ENCODE measurements at places on chromosomes 3 and 15.

- DNase-seq = no peak
Measured at GRCh38 chr3:76900596-76900995, 139.3 kb upstream of the ROBO2 start.

GRCh38 chr15:87287156-87287555 lies 969.4 kb downstream of the NTRK3 start:
- no peak for DNase-seq

GRCh38 chr15:68699881-68700454 lies 120.7 kb downstream of the ANP32A start:
- no peak for DNase-seq

- DNase-seq = no peak
Measured at GRCh38 chr3:124467980-124468902, 262.0 kb upstream of the UMPS start.

- DNase-seq = no peak
Measured at GRCh38 chr3:66552846-66553245, 52.0 kb upstream of the LRIG1 start.

DNA sequence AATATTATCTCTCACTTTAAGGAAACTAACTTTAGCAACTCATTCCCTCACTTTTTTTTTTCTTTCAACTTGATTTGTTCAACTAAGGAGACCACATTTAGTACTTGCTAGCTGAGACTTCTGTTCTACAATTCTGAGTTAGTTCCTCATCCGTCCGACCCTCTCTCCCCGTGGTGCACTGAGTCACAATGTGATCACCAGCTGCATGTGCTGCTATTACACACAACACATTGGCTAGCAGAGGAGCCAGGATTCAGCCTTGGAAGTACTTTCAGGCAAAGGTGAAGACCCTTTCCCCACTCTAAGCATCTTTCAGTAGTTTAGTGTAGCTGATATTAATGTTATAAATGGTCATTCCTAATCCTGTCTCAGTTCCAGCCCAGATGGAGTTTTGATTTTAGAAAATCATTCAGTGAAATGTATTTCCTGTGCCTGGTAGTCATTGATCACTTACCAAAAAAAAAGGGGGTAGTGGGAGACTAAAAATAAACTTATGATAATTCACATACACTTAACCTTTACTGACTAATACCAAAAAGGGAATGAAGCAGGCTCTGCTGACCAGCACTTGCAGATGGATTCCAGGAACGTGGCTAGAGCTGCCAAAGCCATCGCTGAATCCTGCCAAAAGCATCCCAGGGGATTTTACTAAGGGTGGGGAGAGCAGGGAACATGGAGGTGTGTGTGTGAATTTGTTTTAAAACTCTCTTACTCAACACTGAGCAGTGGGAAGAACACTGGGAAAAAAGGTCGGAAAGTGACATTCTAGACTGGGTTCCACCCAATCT lies 424.8 kb downstream of the LPP start:
- DNase-seq = peak; percentile 75

- no peak for DNase-seq
Measured at GRCh38 chr3:15267502-15267901, 61.5 kb downstream of the CAPN7 start.

DNA sequence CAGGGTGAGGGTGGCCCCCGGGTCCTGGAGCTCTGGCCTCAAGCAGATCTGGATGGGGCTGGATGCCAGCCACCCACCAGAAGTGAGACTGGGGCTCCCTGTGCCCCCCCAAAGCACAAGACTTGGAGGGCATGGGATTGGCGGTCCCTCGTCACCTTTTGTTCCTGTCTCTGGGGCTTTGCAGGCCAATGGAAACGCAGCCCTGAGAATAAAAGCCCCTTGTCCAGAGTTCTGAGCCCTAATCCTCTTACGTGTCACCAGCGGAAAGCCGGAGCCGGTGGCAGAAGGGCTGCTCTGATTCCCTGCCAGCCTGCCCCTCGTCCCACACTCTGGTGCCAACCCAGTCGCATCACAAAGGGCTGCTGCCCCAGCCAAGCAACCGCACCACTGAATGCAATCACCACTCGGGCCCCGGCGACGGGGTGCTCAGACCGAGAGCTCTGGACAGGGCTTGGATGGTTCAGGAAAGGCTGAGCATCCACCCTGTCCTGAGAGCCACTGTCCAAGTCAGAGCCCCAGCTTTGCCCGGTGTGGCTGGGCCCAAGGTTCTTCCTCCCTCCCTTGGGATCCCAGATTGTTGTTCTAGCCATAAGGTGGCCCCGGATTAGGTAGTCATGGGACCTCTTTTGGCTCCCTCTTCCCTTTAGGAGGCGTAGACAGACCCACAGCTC lies 22.8 kb upstream of the ELP6 start:
- DNase-seq = no peak

GRCh38 chr15:70119911-70120508 lies 22.3 kb upstream of the TLE3 start:
- no peak for DNase-seq

GRCh38 chr3:59143447-59143846 lies 93.6 kb upstream of the CFAP20DC start:
- DNase-seq = no peak

DNA sequence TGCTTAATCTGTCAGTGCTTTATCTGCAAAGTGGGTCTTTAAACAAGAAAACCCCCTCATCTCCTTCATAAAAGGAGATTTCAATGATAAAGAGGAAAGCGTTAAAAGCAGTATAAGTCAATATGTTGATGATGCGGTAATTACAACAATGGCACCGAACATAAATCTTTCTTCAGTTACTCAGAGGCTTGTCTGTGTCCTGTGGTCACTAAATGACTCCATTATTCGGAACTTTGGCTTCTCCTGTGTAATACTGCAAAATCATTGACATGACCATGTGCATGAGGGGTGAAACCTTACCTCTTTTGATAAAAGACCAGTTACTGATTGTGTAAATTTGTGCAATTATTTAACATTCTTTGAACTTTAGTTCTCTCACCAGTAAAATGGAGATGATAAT lies 4.8 kb upstream of the USP3 start:
- no peak for DNase-seq

- no peak for DNase-seq
Measured at GRCh38 chr3:23809840-23810342, 4.1 kb downstream of the UBE2E1 start.

GRCh38 chr3:100941041-100941440 lies 52.2 kb downstream of the ABI3BP start:
- DNase-seq = no peak

DNA sequence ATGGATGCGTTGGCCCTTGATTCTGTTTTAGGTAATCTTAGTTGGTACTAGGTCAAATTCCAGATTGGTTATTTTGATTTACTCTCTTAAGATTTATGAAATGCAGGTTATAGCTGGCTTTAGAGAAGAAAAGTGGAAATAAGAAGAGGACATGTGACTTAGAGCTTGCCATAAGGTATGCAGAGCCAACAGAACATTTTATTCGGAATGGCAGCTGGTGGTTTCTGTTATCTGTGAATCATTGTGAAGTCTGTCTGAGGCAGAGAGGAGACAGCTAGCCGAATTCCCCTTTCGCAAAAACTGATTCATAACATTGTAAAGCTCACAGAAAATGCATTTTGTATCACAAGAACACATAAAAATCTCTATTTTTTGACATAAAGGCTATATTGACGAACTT lies 82.1 kb downstream of the FILIP1L start:
- DNase-seq = no peak

DNA sequence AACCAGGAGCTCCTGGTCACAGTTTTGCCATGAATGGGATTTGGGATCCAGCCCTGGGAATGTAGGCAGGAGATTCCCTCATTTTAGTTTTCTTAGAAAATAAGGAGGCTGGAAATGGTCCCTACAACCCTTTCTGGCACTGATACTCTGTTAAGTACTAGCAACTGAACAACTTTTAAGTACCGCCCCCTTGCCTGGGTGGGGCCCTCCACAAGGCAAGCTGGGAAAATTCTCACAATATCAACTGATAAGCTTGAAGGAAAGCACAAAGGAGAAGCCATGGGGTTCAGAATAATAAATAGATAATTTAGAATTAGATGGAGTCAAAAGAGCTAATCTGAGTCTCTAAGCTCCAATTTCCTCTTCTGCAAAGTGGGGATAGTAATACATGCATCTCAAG lies 4.2 kb upstream of the DGKG start:
- no peak for DNase-seq

- no peak for DNase-seq
Measured at GRCh38 chr15:73231661-73232419, 136.9 kb downstream of the HCN4 start.

DNA sequence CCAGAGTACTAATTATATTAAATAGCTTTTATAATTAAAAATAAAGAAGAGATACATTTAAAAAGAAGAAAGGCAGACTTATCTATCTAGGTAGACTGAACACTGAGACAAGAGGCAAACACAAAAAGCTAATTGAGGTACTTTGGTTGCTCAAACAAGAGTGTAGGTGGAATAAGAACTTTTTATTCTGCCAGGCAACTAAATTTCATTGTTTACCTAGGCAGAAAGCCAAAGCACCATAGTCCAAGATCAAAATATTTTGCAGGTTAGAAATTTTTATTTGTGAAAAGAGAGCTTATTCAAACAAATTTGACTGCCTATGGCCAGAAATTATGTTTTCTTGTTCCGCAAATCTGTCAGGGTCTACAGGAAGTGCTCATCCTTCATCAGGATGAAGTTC lies 499.6 kb upstream of the GBE1 start:
- DNase-seq = no peak

GRCh38 chr3:64143409-64144130 lies 81.7 kb downstream of the PRICKLE2 start:
- no peak for DNase-seq

DNA sequence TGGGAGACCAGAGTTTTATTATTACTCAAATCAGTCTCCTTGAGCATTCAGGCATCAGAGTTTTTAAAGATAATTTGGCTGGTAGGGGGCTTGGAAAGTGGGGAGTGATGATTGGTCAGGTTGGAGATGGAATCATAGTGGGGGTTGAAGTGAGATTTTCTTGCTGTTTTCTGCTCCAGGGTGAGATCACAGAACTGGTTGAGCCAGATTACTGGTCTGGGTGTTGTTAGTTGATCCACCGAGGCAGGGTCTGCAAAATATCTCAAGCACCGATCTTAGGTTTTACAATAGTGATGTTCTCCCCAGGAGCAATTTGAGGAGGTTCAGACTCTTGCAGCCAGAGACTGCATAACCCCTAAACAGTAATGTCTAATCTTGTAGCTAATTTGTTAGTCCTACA lies 141.0 kb downstream of the OTOL1 start:
- no peak for DNase-seq

- DNase-seq = no peak
Measured at GRCh38 chr3:63050548-63051177, 175.4 kb upstream of the CADPS start.

- DNase-seq = no peak
Measured at GRCh38 chr15:62403164-62403809, 238.2 kb upstream of the C2CD4B start.

DNA sequence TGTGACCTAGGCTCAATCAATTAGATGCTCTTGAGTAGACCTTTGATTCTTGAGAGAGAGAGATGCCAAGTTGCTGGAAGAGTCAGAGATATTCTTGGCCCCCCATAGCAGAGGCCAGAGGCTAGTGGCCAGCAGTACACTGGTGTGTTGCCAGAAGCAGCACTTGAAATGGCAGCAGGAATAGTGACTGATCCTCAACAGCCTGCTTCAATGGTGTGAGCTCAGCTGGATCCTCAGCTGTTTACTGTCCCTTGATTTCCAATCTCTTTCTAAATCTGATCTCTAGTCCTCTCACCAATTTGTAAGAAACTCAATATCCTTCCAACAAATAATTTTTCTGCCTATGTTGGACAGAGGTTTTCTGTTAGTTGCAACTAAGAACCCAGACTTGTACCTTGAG lies 170.3 kb upstream of the CCDC54 start:
- no peak for DNase-seq

DNA sequence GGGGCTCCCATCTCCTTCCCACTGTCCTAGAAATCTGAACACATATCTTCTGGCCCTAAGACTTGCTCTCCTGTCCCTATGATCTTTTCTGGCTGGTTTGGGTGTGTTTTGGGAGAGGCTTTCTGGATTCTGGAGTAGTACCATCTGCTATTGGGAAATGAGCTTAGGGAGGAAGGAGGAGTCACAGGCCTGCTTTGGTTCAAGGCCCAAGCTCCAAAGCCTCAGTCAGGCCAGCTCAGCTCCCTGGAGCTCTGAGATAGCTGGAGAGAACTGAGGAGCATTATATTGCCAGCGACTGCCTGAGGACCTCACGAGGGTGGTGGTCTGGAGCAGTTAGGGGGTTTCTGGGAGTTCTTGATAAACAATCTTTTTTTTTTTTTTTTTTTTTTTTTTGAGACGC lies 18.7 kb downstream of the RASGRF1 start:
- no peak for DNase-seq

GRCh38 chr15:67120009-67120838 lies 54.8 kb downstream of the SMAD3 start:
- no peak for DNase-seq

Data from bone marrow (tissue), 2 donors.